ENCODE measurements at places on chromosomes 6 and 20. TPM values are rescaled to one million over a fixed set of nuclear protein-coding genes. Genes with fewer than 3 reads are reported as not detected.
A peak's percentile ranks its signal among the peaks of the same experiment; 100 is the strongest.

GRCh38 chr6:39432330-39433025 lies 110.0 kb upstream of the KCNK16 start:
- DNase-seq: no peak
- H3K4me3 ChIP-seq: no peak overlapping the region
- H3K27me3 ChIP-seq: no peaks in the 10 kb centered on the region
- H3K36me3 ChIP-seq: no peaks in the 10 kb centered on the region

GRCh38 chr6:30799210-30799609 lies 54.9 kb upstream of the IER3 start:
- no peak for DNase-seq
- H3K4me3 ChIP-seq: no peak overlapping the region
- peaks cover 10% of the 10 kb centered on the region for H3K4me1 ChIP-seq
- H3K27ac ChIP-seq: no peak overlapping the region
- H3K36me3 ChIP-seq: no peaks in the 10 kb centered on the region

- no peak overlapping the region for H3K27ac ChIP-seq
- DNase-seq: no peak
- no peak overlapping the region for H3K4me3 ChIP-seq
- peaks cover 6% of the 10 kb centered on the region for H3K27me3 ChIP-seq
- peaks cover 57% of the 10 kb centered on the region for H3K36me3 ChIP-seq
These were observed 1.8 kb upstream of the LRRC73 start for GRCh38 chr6:43511824-43512415.

RSPH9 gene
- total RNA-seq: not detected

- H3K27me3 ChIP-seq: no peaks in the 10 kb centered on the region
- no peak overlapping the region for H3K4me3 ChIP-seq
- no peak for DNase-seq
- H3K36me3 ChIP-seq: no peaks in the 10 kb centered on the region
- H3K27ac ChIP-seq: no peak overlapping the region
These were observed 163.2 kb downstream of the BMP7 start for GRCh38 chr20:57103146-57103800.

GRCh38 chr6:142395768-142396231 lies 94.0 kb downstream of the ADGRG6 start:
- no peaks in the 10 kb centered on the region for H3K36me3 ChIP-seq
- DNase-seq: no peak
- H3K4me1 ChIP-seq: peaks cover 16% of the 10 kb centered on the region

SIRPB1 gene
- total RNA-seq: not detected

DNA sequence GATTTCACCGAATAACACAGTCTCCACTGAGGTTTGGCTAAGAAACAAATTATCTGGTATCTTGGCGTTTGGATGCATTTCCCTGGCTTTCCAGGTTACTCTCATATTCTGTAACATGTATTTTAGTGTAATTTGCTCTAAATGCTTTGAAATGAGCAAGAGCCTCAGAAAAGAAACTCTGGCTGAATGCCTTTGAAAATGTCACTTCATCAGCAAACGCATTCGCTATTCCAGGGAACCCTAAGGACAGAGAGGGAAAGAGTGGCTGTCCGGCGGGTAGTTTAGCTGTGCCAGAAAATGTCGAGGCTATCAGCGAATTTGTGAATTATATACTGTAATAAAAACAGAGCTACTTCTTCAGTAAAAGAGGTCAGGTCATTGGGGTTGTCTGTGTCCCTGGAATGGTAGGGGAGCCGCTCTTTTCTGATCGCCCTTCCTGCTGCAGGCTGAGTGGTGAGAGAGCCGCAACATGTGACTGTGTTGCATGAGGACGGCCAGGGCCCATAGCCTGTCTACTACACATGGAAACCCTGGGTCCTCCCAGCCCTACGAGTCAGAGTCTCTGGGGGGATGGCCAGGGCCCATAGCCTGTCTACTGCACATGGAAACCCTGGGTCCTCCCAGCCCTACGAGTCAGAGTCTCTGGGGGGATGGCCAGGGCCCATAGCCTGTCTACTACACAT lies 57.3 kb downstream of the SMOC2 start:
- H3K27me3 ChIP-seq: no peaks in the 10 kb centered on the region
- H3K36me3 ChIP-seq: no peaks in the 10 kb centered on the region
- H3K4me1 ChIP-seq: no peaks in the 10 kb centered on the region
- no peak for DNase-seq
- no peak overlapping the region for H3K4me3 ChIP-seq

- peaks cover 24% of the 10 kb centered on the region for H3K4me1 ChIP-seq
- no peak for DNase-seq
- H3K36me3 ChIP-seq: no peaks in the 10 kb centered on the region
- no peaks in the 10 kb centered on the region for H3K27me3 ChIP-seq
These were observed 61.2 kb downstream of the VEGFA start for GRCh38 chr6:43831191-43831590.

DNA sequence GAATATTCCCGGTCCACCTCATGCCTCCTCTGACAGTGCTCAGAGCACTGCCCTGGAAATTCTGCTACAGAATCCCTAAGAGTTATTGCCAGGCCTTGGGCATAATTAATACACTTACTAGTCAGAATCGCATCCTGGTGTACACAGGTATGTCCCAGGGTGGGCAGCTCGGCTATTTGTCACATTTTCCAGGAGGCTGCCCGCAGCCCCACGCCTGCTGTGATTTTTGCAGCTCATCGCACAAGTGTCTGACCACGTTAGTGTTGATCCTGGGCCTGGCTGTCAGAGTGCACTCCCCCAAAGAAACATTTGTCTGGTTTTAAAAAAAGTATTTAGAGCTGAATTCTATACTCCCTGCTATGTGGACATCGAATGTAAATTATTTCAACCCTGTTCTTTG lies 105.4 kb downstream of the CD83 start:
- H3K27ac ChIP-seq: no peak overlapping the region
- no peak for DNase-seq
- no peak overlapping the region for H3K4me3 ChIP-seq
- H3K27me3 ChIP-seq: no peaks in the 10 kb centered on the region

GRCh38 chr6:149941583-149942460 lies at the start of gene ULBP2:
TSS of gene ULBP2 (plus strand) at chr6:149942014. CDS start at chr6:149942073, 59 bp downstream.
- H3K27ac ChIP-seq: no peak within 1 kb of the TSS
- H3K4me3 ChIP-seq: peak within 1 kb of the TSS; percentile 54
- DNase-seq: peak; percentile 90

UNC93A gene
- not detected for total RNA-seq

- H3K4me1 ChIP-seq: peaks cover 9% of the 10 kb centered on the region
- no peaks in the 10 kb centered on the region for H3K36me3 ChIP-seq
- no peak overlapping the region for H3K4me3 ChIP-seq
- no peak overlapping the region for H3K27ac ChIP-seq
These were observed 9.7 kb upstream of the CCN6 start for GRCh38 chr6:112044196-112044595.

PKHD1 gene
- not detected for total RNA-seq

NMBR gene
- total RNA-seq: not detected

SLC13A3 gene
- total RNA-seq: not detected

- H3K36me3 ChIP-seq: no peaks in the 10 kb centered on the region
- DNase-seq: no peak
- H3K27ac ChIP-seq: no peak overlapping the region
- H3K4me3 ChIP-seq: no peak overlapping the region
- H3K27me3 ChIP-seq: no peaks in the 10 kb centered on the region
These were observed 53.0 kb upstream of the CST7 start for GRCh38 chr20:24895898-24896658.

GRCh38 chr20:38728911-38729642 lies 4.8 kb downstream of the SLC32A1 start:
- H3K27ac ChIP-seq: no peak overlapping the region
- DNase-seq: no peak

POM121L2 gene
- total RNA-seq: not detected

DNA sequence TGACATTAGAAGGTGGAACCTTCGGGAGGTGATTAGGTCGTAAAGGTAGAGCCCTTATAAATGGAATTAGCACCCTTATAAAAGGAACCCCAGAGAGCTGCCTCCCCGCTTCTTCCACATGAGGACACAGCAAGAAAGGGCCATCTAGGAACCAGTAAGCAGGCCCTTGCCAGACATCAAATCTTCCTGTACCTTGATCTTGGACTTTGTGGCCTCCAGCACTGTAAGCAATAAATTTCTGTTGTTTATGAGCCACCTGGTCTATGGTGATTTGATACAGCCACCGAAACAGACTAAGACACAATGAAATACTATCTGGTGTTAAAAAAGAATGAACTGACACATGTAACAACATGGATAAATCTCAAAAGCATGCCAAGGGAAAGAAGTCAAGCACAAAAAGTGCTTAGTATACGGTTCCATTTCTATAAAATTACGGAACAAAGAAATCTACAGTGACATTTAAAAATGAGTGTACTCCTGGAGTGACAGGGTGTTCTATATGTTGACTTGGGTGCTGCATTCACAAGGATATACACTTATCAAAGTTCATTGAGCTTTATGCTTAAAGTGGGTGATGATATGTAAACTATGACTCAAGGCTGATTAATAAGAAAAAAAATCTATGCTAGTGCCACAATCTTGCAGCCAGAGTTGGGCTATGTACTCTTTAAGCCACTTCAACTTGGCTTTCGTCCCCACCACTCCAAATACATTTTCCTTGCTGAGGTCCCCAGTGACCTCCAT lies 18.4 kb downstream of the SERPINB1 start:
- H3K27ac ChIP-seq: no peak overlapping the region
- H3K4me3 ChIP-seq: no peak overlapping the region
- DNase-seq: no peak
- peaks cover 13% of the 10 kb centered on the region for H3K4me1 ChIP-seq

SLPI gene
- not detected for total RNA-seq

JPH2 gene
- 19.1 TPM for total RNA-seq

- H3K4me1 ChIP-seq: peaks cover 11% of the 10 kb centered on the region
- no peaks in the 10 kb centered on the region for H3K36me3 ChIP-seq
- no peak for DNase-seq
These were observed 631 bp downstream of the RAET1L start for GRCh38 chr6:150024646-150025155.

GRCh38 chr6:73978330-73978729 lies 282.3 kb downstream of the CD109 start:
- DNase-seq: no peak
- no peak overlapping the region for H3K4me3 ChIP-seq
- H3K27me3 ChIP-seq: no peaks in the 10 kb centered on the region

DNA sequence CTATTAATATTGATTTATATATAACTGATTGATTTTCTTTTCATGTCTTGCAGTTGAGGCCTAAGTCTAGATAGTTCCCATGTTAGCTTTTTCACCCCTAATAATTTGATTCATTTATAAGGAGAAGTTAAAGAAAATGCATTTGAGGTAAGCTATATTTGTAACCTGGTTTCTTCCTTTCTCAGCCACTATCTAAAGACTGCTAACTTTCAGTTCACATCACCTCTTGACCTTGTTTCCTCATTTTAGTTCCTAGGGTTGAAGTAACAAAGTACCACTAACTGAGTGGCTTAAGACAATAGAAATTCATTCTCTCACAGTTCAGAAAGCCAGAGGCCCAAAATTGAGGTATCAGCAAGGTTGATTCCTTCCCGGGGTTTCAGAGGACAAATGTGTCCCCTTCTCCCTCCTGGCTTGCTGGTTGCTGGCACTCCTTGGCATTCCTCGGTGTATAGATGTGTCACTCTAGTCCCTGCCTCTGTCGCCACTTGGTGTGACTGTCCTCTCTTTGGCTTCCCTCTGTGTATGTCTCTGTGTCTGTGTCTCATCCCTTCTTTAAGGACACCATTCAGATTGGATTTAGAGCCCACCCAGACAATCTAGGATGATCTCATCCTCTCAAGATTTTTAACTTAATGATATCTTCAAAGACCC lies 55.9 kb upstream of the C20orf144 start:
- no peak overlapping the region for H3K4me3 ChIP-seq
- H3K27me3 ChIP-seq: no peaks in the 10 kb centered on the region
- no peak for DNase-seq
- H3K4me1 ChIP-seq: no peaks in the 10 kb centered on the region
- H3K36me3 ChIP-seq: peaks cover 27% of the 10 kb centered on the region

ZNF831 gene
- total RNA-seq: not detected

GRCh38 chr6:150152891-150153876 lies 10.3 kb downstream of the PPP1R14C start:
- no peaks in the 10 kb centered on the region for H3K36me3 ChIP-seq
- H3K27me3 ChIP-seq: peaks cover 33% of the 10 kb centered on the region
- no peak overlapping the region for H3K4me3 ChIP-seq
- H3K4me1 ChIP-seq: no peaks in the 10 kb centered on the region

PET117 gene
- 21.7 TPM for total RNA-seq

- no peak overlapping the region for H3K27ac ChIP-seq
- no peaks in the 10 kb centered on the region for H3K4me1 ChIP-seq
- H3K4me3 ChIP-seq: no peak overlapping the region
- H3K27me3 ChIP-seq: no peaks in the 10 kb centered on the region
- no peaks in the 10 kb centered on the region for H3K36me3 ChIP-seq
These were observed 26.7 kb upstream of the MYLIP start for GRCh38 chr6:16102208-16102607.

EBF4 gene
- 4.0 TPM for total RNA-seq
